NCI-H1105 treated with DMSO at 0.1 percent for 48 hours (cell line): ENCODE measurements at places on chromosomes 3 and 15.
A peak's percentile ranks its signal among the peaks of the same experiment; 100 is the strongest.

GRCh38 chr15:64780600-64781156 lies 5.3 kb upstream of the RBPMS2 start:
- no peak for DNase-seq

DNA sequence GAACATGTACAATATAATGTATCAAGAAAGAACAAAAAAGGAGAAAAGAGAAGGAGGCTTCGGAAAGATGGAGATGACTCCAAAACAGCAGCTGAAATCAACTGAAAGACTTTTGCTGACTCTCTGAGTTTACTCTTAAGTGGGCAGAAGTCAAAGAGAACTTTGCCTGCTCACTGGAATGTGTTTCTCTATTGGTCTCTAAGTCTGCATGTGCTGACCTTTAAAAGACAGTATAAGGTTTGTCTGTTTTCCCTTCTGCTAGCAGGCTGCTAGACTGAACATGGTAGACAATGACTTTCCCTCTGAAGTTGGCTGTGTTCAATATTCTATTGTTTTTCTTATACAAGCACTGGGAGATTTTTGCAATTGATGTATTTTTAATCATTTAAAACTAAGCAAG lies 7.2 kb upstream of the MAP4 start:
- DNase-seq, result no peak

DNA sequence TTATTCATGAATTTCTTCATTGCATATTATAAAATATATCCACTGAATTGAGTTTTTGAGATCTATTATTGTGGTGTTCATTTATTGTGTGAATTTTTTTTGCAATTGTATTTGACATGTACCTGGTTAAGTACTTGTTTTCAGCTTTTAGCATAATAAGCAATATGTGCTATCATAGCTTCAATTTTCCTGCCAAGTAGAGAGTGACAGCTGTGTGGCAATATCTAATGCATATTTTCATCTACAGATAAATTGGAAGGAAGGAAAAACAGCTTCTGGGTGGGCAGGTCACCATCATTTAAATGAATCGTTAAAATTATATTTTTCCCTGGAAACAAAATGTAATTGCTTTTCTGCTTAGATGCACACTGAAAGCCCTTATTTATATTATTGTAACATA lies 296.9 kb downstream of the EPHA6 start:
- DNase-seq, result no peak

DNA sequence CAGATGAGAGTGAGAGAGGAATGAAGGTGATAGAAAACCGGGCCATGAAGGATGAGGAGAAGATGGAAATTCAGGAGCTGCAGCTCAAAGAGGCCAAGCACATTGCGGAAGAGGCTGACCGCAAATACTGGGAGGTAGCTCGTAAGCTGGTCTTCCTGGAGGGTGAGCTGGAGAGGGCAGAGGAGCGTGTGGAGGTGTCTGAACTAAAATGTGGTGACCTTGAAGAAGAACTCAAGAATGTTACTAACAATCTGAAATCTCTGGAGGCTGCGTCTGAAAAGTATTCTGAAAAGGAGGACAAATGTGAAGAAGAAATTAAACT lies 88.9 kb downstream of the EOMES start:
- DNase-seq, result peak; percentile 3

GRCh38 chr15:26682598-26683164 lies 90.2 kb downstream of the GABRB3 start:
- DNase-seq, result no peak

GRCh38 chr3:148694116-148694515 lies 3.6 kb upstream of the AGTR1 start:
- DNase-seq, result no peak

- no peak for DNase-seq
These were observed 92.3 kb downstream of the SLC9A9 start for GRCh38 chr3:143755978-143756377.

DNA sequence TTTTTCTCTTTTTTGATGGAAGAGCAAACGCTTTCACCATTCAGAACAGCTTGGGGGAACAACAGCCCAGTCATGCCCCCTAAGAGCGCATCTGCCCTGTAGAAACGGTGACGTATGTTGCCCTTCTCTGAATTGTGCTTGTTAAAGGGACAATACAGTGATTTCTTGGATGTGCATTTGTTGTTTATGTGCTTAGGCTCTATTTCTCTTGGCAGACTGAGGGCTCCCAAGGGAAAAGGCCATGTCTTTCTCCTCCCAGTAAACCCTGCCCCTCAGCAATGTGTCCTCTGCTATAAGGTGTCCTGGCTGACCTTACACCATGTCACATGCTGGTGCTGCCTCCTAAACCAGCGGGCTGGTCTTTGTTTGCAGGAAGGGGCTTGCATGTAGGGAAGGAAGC lies 346.1 kb downstream of the EPHB1 start:
- DNase-seq, result no peak

GRCh38 chr15:99992611-99993231 lies 259.5 kb upstream of the LYSMD4 start:
- no peak for DNase-seq

DNA sequence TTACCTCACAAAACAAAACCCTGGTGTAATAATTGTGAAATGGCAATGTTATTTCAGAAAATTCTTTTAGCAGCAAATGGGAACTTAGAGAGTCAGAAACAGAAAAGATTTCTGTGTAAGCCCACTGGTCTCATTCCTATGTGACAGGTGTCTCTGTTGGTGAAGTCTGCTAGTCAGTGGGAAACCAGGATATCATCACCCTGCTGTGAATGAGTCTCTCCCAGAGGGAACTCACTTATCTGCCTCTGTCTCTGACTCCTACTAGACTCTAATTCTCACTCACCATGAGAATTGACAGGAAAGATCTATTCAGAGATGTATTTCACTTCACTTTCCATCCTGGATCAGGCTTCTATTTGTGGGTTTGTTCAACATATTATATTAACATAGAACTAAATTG lies 266.0 kb downstream of the EPHA3 start:
- no peak for DNase-seq

DNA sequence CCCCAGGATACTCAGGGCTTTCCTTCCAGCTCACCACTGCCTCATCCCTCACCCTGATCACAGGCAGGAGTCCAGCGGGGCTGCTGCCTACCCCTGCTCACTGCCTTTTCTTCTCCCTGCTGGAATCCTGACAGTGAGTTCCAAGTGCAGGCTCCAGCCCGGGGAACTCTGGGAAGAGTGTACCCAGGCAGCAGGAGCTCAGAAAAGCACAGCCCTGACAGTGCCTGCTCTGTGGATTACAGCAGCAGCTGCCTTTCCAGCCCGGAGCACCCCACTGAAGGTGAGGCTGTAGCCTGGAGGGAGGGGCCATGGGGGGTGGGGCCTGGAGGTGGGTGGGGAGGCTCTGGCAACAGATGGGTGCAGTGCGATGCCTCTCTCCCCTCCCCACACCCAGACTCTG lies 6.1 kb upstream of the JMJD7 start:
- DNase-seq, result no peak

DNA sequence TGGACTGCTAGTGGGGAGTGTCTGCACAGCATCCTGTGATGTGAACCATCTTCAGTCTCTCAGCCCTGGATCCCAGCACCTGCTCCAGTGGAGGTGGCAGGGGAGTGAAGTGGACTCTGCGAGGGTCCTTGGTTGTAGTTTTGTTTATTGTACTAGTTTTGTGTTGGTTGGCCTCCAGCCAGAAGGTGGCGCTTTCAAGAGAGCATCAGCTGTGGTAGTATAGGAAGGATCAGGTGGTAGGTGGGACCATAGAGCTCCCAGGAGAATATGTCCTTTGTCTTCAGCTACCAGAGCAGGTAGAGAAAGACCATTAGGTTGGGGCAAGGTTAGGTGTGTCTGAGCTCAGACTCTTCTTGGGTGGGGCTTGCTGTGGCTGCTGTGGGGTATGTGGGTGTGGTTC lies 20.9 kb downstream of the NEK11 start:
- DNase-seq, result no peak
